ENCODE measurements at places on chromosomes 3 and 15.
A peak's percentile ranks its signal among the peaks of the same experiment; 100 is the strongest.

GRCh38 chr3:146590521-146590920 is 14.6 kb downstream of the PLSCR5 start:
- DNase-seq: no peak

GRCh38 chr3:137264071-137264820 is 306.5 kb downstream of the IL20RB start:
- no peak for DNase-seq

DNA sequence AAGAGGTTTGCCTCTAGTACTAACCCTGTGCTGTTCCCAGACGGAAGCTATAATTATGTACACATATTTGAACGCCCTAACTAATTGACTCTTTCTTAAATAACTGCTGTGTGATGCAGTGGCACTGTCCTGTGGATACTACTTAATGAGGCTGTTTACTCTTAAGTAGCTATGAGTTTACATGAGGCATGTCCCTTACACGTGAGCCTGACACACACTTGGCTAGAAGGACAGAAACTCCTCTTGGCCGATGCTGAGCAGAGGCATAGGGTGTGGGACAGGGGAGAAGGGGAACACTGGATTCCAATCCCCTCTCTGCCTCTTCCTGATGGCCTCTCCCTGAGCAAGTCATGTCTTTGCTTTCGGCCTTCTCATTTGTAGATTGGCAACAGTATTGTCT is 21.9 kb downstream of the EHD4 start:
- no peak for DNase-seq

DNA sequence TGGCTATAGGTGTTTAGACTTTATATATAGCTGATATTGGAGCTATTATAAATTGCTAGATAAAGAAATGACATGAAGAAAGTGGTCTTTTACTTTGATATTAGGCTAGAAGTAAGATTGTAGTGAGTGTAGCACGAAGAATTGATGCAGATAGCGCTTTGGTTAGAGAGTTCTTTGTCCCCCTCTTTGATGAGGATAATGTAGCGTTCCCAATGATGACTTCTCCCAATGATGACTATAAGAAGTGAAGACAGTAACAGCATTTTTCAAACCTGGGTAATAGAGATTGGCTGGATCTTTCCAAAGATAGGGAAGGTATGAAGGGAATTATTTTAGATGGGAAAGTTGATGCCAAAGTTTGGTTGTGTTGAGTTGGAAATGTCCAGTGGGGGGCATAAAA is 4.3 kb downstream of the MINDY2 start:
- DNase-seq: no peak

- DNase-seq: no peak
Observed at GRCh38 chr3:110795163-110795562, 276.5 kb upstream of the NECTIN3 start.

- DNase-seq: no peak
Observed at GRCh38 chr3:112341386-112341785, 8.4 kb downstream of the CD200 start.

- DNase-seq: no peak
Observed at GRCh38 chr3:158026236-158026635, 80.0 kb downstream of the SHOX2 start.

DNA sequence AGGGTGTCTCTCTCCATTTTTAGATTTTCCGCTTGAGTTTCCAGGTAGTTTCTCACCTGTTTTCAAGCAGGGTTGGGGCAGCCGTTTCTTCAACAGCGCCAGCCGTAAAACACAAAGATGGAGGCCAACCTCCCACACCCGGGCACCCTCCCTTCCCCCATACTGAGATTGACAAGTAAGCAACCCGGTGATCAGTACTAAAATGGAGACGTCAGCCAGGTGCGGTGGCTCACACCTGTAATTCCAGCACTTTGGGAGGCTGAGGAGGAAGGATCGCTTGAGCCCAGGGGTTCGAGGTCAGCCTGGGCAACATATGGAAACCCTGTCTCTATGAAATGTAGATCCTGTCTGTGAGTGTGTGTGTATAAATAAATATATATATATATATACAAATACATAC is 903 bp upstream of the ZSCAN2 start:
- no peak for DNase-seq

- no peak for DNase-seq
Observed at GRCh38 chr3:14689247-14689980, 14.5 kb downstream of the C3orf20 start.

DNA sequence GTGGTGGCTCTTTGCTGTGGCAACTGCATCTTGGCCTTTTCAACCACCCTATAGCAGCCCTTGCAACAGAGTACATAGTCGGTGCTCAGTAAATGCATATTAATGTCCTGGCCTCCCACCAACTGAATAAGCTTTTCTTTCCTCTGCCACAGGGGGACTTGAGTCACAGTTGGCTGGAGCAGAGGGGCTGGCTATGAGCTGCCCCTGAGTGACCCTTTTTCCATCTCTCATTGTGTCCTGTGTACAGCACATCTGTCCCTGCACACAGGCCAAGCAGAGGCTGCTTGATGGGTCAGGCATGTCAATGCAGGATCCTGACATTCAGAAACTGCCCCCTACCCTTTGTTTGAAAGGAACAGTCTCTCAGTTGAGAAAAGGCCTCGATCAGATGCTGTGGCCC is 22.4 kb downstream of the SPSB4 start:
- no peak for DNase-seq

DNA sequence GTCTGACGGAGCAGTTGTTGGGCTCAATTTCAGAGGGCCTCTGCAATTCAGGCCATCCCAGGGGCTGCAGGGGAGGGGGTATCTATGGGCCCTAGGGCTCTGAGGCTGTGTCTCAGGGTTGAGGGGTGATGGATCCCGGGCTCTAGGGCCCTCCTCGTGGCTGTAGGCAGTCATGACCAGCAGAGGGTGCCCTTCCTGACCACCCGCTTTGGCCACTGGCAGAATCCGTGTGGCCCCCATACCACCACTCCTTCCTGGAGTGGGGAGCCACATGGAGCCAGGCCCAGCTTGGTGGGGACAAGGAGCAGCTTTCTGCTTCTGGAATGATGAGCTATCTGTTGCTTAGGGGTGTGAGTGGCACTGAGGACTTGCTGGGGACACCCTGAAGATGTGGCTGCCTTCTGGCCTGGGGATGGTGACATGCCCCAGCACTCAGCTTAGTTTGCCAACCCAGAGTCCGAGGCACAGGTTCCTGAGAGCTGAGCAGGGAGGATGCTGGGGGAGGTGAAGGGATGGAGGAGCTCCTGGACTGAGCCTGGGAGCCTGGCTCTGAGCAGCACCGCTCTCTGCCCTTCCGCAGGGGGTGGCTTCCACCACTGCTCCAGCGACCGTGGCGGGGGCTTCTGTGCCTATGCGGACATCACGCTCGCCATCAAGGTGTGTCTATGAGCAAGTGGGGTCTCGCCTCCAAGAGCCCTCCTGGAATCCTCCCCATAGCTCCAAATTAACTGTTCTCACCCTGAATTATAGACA is 20.2 kb downstream of the HDAC11 start:
- DNase-seq: peak; percentile 65

DNA sequence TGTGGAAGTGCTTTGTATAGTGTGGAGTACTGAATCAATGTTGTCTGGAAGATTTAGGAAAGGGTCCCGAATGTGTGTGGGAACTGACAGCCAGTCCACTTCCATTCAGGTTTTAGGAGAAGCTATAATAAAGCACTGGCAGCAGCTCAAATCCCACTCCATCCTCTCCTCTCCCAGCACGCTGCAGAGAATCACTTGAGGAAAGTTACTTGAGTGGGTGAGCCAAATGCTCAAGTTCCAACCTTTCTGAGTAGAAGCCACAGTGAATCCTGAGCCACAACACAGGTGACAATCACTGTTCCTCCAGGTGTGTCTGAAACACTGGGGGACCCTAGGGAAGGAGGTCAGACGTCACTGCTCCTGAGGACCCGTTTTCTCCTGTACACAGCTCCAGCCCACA is 106.5 kb downstream of the TIGIT start:
- DNase-seq: no peak

- DNase-seq: no peak
Observed at GRCh38 chr3:187849016-187849654, 103.9 kb upstream of the BCL6 start.

GRCh38 chr15:51667478-51667877 is 13.8 kb upstream of the SCG3 start:
- no peak for DNase-seq

DNA sequence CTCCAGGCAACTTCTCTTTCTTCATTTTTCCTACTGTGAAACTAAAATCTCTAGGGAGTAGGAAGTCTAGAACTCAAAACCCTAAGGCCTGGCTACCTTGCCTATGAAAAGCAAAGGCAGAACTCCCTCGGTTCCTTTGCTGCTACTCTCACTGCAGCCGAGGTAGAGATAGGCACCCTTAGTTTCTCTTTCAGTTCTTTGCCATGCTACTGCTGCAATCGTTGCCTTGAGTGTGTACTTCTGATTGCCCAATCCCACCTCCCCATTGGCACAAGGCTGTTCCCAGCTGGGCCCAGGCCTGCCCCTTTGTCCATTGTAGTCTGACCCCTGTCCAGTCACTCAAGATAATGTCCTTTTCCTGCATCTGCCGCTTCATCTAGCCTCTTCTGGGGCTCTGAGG is 92.3 kb upstream of the MRPS22 start:
- DNase-seq: no peak

DNA sequence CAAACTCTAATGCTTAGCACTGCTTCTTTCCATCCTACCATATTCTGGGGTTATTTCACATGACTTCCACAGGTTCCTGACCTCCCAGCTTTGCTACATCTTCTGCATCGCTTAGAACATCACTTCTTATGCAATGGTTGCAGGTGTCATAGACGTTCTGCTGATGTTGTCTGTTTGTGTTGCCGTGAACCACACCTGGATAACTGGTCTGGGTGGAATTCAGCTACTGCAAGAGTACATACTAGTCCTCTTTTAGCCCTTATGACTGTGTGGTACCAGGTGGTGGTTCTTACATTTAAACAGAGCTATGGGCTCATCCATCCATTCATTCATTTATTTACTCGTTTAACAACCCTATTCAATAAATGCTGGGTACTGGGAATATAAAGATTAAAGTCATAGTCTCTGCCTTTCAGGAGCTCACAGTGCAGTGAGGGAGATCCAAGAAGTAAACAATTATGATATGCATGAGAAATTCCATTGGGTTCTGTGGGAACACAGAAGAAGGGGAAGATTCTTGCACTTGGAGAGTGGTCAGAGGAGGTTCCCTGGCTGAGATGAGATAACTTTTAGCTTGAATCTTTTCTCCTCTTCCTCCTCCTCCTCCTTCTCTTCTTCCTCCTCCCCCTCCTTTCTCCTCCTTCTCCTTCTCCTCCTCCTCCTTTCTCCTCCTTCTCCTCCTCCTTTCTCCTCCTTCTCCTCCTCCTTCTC is 30.8 kb downstream of the TMEM45A start:
- DNase-seq: no peak

DNA sequence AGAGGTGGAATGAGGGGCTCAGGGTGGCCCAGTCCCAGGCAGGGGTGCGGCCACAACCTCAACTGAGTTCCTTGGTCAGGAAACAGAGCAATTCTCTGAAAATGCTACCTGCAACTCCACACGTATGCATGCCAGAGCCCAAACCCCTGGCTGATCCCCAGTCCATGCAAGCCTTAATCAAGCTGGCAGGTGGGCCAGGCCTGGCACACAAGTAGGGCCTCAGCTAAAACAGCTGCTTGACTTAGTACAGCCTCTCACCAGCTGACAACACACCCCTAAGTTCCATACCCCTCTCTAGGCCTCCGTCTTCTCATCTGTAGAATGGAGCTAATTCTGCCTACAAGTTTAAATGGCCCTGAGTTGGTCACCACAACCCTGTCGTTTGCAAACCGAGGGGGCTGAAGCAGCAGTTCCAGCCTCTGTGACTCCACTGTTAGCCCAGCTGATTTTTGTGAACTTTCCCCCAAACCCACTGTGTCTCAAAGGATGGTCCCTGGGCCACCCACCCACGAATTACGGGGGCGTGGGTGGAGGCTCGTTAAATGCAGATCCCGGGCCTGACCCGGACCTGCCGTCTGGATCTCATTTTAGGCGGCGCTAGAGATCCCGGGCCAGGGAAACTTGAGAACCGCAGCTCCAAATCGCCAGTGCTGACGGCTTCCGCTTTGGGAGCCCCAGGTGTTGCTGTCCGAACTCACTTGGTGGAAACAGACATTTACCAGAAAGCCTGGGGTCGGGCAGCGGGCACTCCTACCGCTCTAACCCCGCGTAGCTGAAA is 927 bp downstream of the CHDH start:
- DNase-seq: peak; percentile 82

DNA sequence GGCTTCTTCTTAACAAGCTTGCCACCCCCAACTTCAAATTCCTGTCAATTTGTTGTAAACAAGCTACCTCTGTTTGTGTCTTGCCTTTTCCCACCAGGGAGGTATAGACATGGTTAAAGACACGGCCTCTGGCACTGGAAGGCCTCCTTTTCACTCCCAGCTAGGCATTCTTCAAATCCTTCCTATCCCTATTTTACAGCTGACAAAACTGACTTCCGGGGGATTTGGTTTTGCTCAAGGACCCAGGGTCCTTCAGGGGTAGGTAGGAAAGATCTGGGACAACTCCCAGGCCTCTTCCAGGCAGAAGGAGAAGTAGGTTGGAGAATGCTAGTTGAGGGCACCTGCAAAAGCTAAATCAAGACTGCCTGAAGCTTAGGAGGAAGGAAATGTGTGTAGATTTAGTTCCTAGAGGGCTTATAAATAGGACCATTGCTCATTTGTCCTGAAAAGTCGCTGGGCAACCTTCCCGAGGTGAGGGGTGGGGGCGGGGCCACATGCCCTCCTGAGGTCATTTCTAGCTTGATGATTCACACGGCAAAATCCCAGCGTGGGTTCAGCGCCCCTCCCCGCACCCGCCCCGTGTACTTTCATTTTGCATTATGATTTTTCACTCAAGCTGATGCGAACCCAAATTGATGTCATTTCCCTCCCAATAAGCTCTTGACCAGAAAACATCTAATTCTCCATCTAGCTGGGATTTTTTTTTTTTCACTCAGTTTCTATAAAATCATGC is 365.5 kb downstream of the SHQ1 start:
- DNase-seq: no peak
